Transverse colon (tissue), 4 donors: ENCODE measurements at places on chromosomes 3 and 15.
A peak's percentile ranks its signal among the peaks of the same experiment; 100 is the strongest.

GRCh38 chr3:12400616-12401194 is 83.6 kb upstream of the TSEN2 start:
- no peak for DNase-seq

DNA sequence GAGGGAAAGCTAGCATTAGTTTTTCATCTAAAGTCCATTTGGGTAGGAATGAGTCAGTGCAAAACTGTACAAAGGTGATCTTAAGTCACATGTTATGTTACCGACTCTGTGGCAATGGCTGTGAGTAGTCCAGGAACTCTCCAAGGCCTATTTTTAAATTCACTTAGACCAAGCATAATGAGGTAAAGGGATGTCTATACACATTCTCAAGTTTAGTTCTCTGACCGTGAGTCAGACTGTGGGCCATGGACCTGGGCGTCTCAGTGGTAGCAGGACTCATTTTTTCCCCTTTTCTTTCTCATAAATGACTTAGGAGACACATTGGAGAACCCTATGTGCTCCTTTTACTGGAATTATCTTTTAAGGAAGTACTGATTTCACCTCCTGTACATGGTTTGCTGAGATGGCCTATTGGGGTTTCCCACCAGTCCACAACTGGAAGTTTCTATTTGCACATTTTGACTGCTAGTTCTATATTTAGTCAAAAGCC is 488.7 kb upstream of the TPRG1 start:
- no peak for DNase-seq

- no peak for DNase-seq
Measured at GRCh38 chr3:188006726-188007393, 147.1 kb upstream of the LPP start.

GRCh38 chr3:99866261-99866761 is 48.6 kb downstream of the CMSS1 start:
- no peak for DNase-seq

DNA sequence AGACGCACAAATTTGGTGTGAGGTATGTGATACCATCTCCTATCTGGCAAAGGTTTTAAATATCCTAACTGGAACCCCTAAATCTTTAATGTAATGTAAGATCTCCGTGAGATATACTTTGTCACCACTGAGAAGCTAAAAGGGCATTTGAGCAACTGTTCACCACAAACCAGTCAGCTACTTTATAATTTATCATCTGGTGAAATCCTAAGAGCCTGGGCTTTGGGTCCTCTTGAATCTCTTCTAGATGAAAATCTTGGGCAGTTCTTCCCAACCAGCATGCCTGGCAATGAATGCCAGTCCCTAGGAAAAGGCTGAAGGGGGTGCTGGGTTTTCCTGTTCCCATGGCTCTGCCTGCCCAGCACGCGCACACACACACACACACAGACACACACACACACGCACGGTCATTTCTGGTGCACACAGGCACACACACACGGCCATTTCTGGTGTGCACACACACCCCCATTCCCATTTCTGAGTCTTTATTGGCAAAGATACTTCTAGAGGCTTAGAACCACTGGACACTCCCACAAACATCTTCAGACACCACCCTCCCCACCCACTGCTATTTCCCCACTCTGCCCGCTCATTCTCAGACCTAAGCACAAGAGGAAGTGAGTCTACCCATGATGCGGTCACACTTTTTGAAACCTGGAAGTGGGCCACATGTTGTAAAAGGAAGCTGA is 72.6 kb downstream of the MYO1E start:
- peak; percentile 90 for DNase-seq

GRCh38 chr3:125203731-125204130 is 8.8 kb downstream of the SLC12A8 start:
- DNase-seq = no peak

- DNase-seq = no peak
Measured at GRCh38 chr3:39285332-39285731, 5.5 kb upstream of the CX3CR1 start.

DNA sequence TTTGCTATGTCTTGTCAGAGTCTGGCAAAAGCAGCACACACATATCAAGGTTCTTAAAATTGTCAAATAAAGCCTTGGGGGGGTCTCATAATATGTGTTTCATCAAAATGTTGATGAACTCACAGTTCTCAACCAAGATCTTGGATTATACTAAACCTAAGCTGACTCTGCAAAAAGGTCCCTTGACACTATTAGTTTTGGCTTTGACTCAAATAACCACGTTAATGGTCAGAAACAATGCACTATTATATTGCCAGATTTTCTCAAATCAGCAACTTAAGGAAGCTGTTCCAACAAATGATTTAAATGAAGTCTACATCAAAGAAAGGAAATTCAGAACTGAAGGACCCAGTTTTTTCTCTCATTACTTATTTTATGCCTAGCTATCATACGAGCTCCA is 1063.9 kb downstream of the ROBO1 start:
- DNase-seq = no peak

- no peak for DNase-seq
Measured at GRCh38 chr3:133393204-133393603, 6.7 kb upstream of the BFSP2 start.

- DNase-seq = no peak
Measured at GRCh38 chr15:59197454-59197853, 9.2 kb upstream of the LDHAL6B start.

DNA sequence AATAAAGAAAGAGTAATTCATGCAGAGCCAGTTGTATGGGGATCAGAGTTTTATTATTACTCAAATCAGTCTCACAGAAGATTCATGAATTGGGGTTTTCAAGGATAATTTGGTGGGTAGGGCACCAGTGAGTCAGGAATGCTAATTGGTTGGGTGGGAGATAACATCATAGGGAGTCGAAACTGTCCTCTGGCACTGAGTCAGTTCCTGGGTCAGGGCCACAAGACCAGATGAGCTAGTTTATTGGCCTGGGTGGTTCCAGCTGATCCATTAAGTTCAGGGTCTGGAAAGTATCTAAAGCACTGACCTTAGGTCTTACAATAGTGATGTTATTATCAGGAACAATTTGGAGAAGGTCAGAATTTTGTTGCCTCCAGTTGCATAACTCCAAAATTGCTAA is 998.6 kb upstream of the EPHA6 start:
- no peak for DNase-seq

- DNase-seq = no peak
Measured at GRCh38 chr15:93882779-93883178, 348.6 kb upstream of the MCTP2 start.

- DNase-seq = no peak
Measured at GRCh38 chr15:74123131-74123429, 7.3 kb upstream of the ISLR2 start.

DNA sequence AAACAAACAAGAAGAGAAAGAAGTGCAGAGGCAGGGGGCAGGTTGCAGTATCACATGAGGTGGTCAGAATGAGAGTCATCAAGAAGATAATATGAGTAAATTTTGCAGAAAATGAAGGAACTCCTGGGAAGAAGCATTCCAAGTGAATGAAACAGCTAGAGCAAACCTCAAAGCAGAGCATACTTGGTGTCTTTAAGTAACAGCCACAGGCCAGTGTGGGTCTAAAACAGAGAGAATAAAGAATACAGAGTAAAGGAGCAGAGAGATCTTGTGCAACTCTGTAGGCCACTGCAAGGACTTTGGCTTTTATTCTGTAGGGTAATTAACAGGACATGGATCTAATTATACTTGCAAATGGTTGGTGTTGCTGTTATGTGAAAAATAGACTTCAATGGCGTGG is 81.3 kb downstream of the STAC start:
- no peak for DNase-seq

GRCh38 chr3:31721676-31722075 is 189.0 kb downstream of the STT3B start:
- no peak for DNase-seq

GRCh38 chr15:27820722-27821121 is 278.4 kb downstream of the OCA2 start:
- DNase-seq = no peak

GRCh38 chr3:14866627-14867026 is 47.9 kb downstream of the FGD5 start:
- no peak for DNase-seq

GRCh38 chr15:80563372-80563997 is 131.6 kb upstream of the ABHD17C start:
- no peak for DNase-seq

- no peak for DNase-seq
Measured at GRCh38 chr3:32733631-32734229, 48.7 kb downstream of the CNOT10 start.

- no peak for DNase-seq
Measured at GRCh38 chr3:174330303-174330702, 528.8 kb upstream of the NAALADL2 start.

- DNase-seq = no peak
Measured at GRCh38 chr15:73200339-73200738, 148.1 kb downstream of the NEO1 start.

DNA sequence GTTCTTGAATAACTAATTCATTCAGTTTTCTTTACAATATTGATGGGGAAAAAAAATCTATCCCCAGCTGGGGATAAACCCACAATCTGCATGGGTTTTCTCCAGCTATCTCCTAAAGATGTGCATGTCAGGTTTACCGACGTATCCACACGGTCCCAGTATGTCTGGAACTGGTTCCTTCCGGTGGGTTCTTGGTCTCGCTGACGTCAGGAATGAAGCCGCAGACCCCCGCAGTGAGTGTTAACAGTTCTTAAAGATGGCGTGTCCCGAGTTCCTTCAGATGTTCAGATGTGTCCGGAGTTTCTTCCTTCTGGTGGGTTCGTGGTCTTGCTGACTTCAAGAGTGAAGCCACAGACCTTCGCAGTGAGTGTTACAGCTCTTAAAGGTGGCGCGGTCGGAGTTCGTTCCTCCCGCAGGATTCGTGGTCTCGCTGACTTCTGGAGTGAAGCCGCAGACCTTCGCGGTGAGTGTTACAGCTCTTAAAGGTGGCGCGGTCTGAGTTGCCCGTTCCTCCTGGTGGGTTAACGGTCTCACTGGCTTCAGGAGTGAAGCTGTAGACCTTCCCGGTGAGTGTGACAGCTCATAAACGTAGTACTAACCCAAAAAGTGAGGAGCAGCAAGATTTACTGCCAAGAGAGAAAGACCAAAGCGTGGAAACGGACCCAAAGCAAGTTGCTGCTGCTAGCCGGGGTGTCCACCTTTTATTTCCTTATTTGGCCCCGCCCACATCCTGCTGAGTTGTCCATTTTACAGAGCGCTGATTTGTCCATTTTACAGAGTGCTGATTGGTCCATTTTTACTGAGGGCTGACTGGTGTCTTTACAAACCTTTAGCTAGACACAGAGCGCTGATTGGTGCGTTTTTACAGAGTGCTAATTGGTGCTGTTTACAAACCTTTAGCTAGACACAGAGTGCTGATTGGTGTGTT is 195.1 kb upstream of the NR2F2 start:
- no peak for DNase-seq

DNA sequence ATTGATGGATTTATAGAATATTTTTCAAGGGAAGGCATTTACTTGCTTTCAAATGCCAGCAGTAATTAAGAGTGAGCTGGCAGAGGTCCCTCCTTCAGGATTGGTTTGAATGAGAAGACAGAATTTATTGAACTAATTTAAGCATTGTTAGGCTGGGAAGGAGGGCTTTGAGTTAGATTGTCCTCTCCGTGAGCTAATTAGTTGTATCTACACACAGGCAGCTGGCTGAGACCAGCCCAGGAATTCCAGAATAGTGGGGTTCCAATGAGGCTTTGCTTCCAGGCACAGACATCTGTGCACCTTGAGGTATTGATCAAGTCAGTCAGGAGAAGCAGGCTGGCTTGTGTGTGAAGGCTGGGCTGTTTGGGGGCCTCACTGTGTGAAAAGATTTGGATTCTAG is 124.0 kb upstream of the WNT5A start:
- no peak for DNase-seq

GRCh38 chr15:40197434-40197833 is 36.6 kb downstream of the BUB1B start:
- no peak for DNase-seq

GRCh38 chr3:197030379-197031314 is 1.0 kb upstream of the MELTF start:
- no peak for DNase-seq

- DNase-seq = no peak
Measured at GRCh38 chr15:60835974-60836373, 357.0 kb upstream of the ICE2 start.

GRCh38 chr3:16137044-16137443 is 37.4 kb upstream of the GALNT15 start:
- no peak for DNase-seq

GRCh38 chr3:39279745-39280517 is at the start of gene CX3CR1:
CX3CR1 (minus strand) TSS chr3:39280036; CDS start chr3:39266509, 13,527 bp downstream.
- DNase-seq = no peak

- no peak for DNase-seq
Measured at GRCh38 chr3:16961621-16962205, 77.0 kb downstream of the PLCL2 start.

- peak; percentile 82 for DNase-seq
Measured at GRCh38 chr3:53269888-53270880, 14.4 kb upstream of the TKT start.

- DNase-seq = no peak
Measured at GRCh38 chr3:180983136-180983535, 6.4 kb downstream of the DNAJC19 start.

DNA sequence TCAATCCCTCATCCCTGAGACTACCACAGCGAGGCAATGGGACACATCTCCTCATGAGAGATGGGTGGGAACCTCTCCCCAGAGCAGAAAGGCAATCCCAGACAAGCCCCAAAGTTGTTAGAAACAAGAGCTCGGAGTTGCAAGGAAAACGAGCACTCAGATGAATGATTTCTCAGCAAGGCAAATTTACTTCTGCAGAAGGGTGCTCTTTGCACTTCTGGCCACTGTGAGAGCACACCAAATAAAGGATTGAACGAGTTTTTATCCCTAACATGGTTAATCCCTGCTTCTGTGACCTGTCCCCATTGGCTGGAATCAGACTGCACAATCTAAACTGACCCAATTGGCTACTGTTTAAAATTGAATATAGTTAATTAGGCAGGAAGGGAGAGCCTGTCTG is 339.1 kb upstream of the POU1F1 start:
- no peak for DNase-seq

DNA sequence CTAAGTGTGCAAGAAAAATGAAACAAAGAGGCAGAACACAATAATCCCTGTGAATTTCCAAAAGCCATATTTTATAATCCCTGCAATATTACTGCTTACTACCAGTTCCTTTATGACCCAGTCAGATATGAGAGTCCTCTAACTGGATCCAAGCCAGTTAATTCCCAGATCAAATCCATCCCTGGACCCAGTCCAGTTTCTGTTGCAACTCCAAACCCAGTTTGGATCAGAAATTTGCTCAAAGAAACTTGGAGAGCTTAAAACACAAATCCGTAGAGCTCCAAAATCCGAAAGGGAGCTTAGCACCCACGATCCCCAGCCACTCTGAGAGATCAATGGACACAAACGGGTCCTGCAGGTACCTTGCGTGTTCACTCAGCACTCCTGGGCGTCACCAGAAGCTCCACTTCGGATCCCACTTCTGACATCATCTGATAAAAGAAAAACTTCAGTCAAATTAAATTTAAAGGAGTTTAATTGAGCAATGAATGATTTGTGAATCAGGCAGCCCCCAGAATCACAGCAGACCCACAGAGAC is 32.6 kb upstream of the THUMPD3 start:
- DNase-seq = no peak
